ENCODE measurements at places on chromosomes 11 and 22. TPM values are rescaled to one million over a fixed set of nuclear protein-coding genes. Genes with fewer than 3 reads are reported as not detected.

GRCh38 chr11:60864856-60865513 lies 2.4 kb upstream of the ZP1 start:
- ATAC-seq = no peak

DNA sequence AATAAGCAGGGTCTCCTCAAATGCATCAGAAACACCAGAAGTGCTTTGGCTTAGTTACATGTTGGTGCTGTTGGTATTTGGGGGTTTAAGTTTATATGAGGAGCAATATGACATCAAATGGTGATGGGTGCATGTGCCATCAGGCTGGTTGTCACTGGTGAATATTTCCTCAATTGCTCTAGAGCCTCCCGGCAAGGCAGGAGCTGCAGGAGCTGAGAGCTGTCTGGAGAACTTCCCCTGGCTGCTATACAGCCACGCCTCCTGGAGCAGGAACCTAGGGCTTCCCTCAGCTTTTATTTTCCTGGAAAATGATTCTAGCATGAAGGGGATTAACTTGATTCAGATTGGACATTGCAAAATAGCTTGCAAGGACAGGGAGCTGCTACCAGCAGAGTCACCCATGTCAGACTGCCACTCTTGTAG lies 15.8 kb downstream of the IGLL5 start:
- no peak for ATAC-seq

DNA sequence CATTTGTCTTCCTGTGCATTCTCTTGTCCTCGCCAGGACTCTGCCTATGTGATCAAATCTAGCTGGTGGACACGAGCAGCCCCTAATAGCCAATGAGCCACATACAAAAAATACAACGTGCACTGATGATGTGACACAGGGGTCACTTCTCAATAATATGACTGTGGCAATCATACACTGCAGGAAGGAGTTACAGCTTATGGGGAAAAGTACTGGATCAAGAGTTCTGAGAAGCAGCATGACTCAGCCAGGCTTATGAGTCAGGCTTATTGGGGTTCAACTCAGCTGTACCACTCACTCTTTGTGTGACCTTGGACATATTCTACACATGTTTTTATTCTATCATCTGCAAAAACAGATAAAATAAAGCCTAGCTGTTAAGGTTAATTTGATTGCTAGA lies 889.4 kb upstream of the TENM4 start:
- no peak for ATAC-seq

GRCh38 chr11:67315325-67315909 lies 12.1 kb downstream of the SSH3 start:
- no peak for ATAC-seq

TCN1 gene
- total RNA-seq = not detected

DNA sequence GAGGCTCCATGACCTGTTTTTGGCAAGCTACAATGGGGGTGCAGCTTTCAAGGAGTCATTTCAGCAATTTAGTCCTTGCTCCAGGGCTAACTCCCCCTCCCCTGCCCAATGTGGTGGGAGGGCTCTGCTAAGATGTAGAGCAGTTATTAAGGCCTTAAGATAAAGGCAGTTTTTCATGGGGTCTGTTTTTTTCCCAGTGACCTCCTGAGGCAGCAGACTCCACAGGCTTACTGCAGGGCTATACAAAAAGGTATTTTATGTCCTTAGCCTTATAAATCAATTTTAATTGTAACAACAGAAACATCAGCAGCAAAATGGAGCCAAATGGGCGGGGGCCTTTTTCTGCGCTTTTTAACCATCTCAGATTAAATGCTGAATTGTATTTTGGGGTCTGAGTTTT lies 192.3 kb downstream of the KIRREL3 start:
- ATAC-seq = no peak

Measured in gastroesophageal sphincter (tissue), 4 donors.